Stimulated activated CD8-positive, alpha-beta memory T cell treated with anti-CD3 and anti-CD28 coated beads, Interleukin-7, amount 100 ng/mL, for 1 hour (primary cell): ENCODE measurements at places on chromosomes 4 and X.

DNA sequence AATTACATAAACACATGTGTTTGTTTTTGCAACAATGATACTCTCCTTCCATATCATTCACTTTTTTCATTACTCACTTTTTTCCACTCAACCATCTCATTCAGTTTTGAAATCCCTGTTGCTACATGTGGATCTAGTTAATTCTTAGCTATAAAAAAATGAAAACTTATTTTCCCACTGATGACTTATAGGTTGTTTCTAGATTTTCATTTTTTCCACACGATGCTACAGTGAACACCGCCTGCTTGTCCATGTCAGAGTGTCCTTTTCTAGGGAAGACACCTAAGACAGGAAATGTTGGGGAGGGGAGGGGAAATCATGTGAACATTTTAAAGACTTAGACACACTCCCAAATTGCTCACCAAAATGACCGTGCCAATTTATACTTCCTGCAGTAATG, 70.2 kb downstream of the SUPT20HL2 start:
- DNase-seq: no peak

DNA sequence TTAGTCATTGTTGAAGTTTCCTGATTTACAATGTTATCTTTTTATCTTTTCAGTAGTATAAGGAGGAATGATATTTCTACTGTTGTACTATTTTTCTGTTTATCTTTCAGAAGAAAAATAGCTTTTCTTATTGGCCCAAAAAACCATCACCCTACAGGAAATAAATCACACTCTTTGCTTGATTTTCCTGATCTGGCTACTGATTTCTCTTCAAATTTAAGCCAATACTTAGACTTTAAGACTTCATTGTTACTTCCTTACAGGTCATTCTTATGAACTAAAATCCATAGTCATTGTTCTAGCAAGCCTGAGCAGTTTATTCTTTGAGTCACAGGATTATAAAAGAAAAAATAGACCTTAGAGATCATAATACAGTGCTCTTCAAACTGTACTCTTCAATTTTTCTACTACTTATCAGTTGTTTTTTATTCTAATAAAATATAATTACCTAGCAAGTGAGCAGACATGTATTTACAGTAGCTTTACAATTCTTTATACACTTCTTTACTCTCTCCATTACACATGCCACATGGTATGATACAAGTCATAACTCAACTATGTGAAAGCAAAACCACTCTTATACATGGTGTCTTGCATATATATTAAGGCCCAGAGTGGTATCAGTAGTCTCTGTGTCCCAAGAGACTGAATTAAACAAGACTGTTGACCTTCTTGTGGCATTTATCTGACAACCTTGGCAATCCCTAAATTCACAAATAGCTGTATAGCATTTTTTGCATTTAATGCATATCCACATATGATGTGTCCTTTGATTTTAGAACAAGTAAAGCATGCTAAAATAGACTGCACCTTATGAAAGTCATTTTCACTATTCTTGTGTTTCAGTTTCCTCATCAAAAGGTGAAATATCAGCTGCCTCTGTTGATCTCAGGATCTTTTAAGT, 47.9 kb downstream of the TET2 start:
- no peak for DNase-seq

DNA sequence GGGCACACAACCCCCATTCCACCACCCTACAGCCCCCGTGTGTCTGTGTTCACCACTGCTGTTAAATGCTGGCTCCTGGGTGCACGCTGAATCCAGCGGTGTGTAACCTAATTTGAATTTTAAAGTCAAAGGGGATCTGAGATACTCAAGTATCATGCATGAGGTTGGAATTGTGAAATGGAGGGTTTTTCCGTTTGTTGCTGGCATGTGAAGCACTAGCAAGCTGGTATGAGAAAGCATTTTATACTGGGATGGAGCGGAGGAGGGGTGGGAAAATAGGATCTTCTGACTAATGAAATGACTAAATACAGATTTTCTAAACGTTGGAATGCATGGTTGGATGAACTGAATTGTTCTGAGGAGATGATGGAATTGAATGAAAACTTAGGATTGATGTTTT, 36.9 kb upstream of the FAT1 start:
- DNase-seq: no peak

DNA sequence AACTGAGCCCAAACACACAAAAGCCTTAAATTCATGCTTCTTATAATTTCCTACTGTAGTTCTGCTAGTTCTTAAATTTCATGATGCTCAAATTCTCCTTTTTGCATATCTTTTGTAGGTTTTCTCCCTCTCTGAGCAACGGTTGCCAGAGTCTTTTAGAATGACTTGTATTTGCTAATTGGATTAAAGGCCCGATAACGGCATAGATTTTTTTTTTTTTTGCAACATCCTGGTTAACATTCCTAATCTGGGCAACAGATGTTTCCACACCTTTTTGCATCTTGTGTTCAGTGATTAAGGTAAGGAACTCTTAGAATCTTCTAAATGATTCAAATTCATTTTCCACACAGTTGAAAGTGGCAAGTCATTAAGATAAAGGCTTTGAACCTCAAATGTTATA, 66.3 kb upstream of the ADGRG2 start:
- no peak for DNase-seq

GRCh38 chrX:28058901-28059300, 77.7 kb upstream of the DCAF8L1 start:
- DNase-seq: no peak

GRCh38 chr4:74096265-74096980, 2.6 kb downstream of the CXCL2 start:
- no peak for DNase-seq
